ENCODE measurements at places on chromosomes 16 and 17.

DNA sequence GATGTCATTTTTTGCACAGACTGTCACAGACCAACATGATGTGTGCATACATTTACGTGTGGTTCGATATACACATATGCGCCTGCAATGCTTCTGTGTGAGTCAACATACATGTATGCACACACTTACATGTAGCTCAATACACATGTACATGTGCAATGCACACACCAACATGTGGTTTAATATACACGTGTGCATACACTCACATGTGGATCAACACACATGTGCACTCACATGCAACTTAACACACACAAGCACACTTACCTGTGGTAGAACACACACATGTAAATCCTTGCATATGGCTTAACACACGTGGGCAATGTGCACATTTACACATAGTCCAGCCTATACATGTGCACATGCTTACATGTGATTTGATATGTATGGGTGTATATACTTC lies 97.5 kb downstream of the CYLD start:
- DNase-seq = no peak

- no peak for DNase-seq
Measured at GRCh38 chr16:85291302-85292148, 179.3 kb upstream of the CIBAR2 start.

- no peak for DNase-seq
Measured at GRCh38 chr17:55117164-55117563, 147.6 kb upstream of the HLF start.

- no peak for DNase-seq
Measured at GRCh38 chr17:80379348-80379747, 35.6 kb upstream of the ENDOV start.

DNA sequence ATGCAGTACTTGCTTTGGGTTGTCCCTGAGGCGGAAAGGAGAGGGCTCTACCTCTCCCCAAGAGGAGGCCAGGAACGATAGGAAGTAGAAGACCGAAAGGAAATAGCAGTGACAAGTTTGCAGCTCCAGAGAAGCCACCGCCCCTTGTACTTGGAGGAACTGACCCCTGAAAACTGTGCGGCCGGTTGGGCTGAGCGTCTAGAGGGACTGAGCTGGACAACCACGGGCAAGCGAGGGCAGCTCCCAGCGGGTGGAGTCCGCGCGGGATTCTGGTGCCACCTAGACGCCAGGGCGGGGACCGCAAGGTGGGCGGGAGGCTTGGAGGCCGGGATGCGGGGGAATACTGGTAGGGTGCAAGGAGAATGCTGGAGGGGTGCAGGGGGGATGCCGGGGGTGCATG lies 1.3 kb upstream of the SLC6A4 start:
- no peak for DNase-seq

GRCh38 chr16:57305159-57305811 lies 20.8 kb upstream of the PLLP start:
- DNase-seq = no peak

DNA sequence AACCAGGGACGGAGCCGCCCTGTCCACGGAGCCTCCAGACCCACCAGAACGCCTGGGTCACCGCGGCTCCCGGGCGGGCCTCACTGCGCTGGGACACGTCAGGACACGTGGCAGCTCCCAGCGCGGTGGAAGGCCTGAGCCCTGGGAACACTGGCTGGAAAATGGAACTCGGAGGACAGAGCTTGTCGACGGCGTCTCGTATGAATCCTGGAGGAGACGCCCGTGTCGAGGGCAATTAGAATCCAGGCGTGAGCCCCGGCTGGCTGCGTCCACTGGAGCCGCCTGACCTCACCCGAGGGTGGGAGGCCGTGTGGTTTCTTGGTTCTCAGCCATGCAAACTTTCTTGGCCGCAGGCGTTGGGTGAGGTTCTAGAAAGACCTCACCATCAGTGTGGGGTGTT lies 173.9 kb downstream of the LAT start:
- no peak for DNase-seq

- no peak for DNase-seq
Measured at GRCh38 chr16:23807028-23807427, 28.8 kb upstream of the PRKCB start.

- DNase-seq = no peak
Measured at GRCh38 chr16:65196420-65197075, 74.7 kb upstream of the CDH11 start.

Measured in stimulated activated CD4-positive, alpha-beta T cell treated with anti-CD3 and anti-CD28 coated beads, Interleukin-15, amount 100 ng/mL, for 1 hour (primary cell).